HAP-1 (cell line): ENCODE measurements at places on chromosomes 13 and 19.
A peak's percentile ranks its signal among the peaks of the same experiment; 100 is the strongest.

- DNase-seq: no peak
Observed at GRCh38 chr19:33066543-33066942, 1.9 kb upstream of the RHPN2 start.

DNA sequence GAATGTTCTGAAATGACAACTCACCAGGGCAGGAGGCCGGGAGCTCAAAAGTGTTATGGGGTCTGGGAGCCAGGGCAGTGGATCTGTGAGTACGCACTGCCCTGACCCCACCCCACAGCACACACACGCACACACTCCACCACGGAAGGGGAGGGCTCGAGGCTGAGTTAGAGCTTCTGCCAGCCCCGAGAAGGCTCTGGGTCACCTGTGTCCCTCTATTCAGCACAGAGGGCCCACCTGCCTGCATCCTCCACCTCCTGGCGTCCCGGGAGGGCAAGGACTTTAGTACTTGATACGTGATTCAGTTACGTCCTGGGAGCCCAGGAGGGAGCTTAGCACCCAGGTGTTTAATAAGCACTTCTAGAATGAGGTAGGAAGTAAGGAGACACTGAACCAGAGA lies 190.0 kb upstream of the GPR12 start:
- DNase-seq: no peak

DNA sequence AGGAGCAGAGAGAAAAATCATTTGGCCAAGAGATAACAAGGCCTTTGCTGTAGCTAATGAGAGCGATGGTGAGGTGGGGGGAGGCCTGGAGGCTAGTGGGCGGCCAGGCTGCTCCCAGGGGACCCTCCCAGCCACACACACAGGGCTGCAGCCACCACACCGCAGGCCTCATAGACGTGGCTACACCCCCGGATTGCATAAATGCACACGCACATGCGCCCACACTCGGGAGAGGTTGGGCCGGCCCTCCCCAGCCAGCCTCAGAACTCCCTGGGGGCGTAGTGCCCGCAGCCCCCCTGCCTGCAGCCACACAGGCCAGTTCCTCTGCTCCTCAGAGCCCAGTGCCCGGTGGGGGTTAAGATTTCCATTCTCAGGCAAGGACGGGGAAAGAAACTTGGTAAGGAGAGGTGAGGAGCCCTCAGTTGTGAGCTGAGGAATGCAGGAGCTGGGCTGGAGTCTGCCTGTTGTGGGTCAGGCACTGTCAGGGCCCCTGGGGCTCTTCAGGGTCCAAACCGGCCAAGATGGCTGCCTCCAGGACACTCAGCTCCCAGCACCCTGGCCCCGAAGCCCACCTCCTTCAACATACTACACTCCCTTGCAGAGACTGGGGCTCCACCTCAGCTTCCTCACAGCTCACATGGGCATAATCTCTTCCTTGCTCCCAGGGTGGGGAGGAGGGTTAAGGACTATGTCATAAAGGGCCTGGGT lies 8.0 kb downstream of the PTH2 start:
- no peak for DNase-seq

GRCh38 chr13:24693862-24694471 lies 13.8 kb downstream of the ATP12A start:
- DNase-seq: peak; percentile 77

GRCh38 chr19:45819769-45820168 lies 4.7 kb upstream of the RSPH6A start:
- no peak for DNase-seq

DNA sequence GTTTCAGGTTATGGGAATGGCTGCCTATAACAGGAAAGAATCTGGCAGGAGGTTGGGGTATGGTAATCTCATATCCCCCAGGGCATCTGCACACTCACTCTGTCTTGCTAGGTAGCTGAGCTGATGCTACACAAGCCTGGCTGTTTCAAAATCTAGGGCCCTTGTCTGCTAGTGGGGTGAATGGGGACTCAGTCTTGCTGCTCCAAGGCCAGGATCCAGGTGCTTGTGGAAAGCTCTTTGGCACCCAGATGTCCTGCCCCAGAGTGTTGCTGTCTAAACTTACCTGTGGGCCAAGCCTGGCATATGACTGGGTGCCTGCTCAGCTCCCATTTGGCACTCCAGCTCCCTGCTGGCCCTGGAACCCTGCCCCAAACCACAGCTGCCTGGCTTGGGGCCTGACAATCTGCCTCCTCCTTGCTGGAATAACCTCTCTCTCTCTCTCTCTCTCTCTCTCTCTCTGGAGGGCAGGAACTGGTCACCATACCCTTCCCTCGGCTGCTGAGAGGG lies 158.1 kb upstream of the TSC22D1 start:
- DNase-seq: no peak

DNA sequence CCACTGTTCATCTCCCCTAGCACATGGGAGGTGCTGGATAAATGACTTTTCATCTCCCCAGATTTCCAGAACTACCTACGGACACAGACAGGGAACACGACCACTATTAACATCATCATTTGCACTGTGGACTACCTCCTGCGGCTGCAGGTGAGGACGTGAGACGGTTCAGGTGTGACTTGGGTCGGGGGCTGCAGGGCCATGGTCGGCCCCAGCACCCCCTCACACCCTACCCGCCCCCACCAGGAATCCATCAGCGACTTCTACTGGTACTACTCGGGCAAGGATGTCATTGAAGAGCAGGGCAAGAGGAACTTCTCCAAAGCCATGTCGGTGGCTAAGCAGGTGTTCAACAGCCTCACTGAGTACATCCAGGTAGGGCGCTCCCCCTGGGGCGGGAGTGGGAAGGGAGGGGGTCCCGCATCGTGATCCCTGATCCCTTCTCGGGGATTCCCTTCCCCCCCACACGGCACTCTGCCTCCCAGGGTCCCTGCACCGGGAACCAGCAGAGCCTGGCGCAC lies 74.4 kb downstream of the MAP4K1 start:
- DNase-seq: no peak

- no peak for DNase-seq
Observed at GRCh38 chr13:27176470-27177410, 5.1 kb upstream of the USP12 start.

GRCh38 chr19:10544242-10544752 lies 593 bp downstream of the ATG4D start:
- DNase-seq: no peak

- no peak for DNase-seq
Observed at GRCh38 chr19:31114585-31114984, 234.7 kb downstream of the TSHZ3 start.

- DNase-seq: peak; percentile 84
Observed at GRCh38 chr13:110615322-110616102, at the start of gene NAXD. TSS of gene NAXD (plus strand) at chr13:110615545. CDS start at chr13:110615602, 57 bp downstream.

- DNase-seq: no peak
Observed at GRCh38 chr13:25232937-25233515, 54.3 kb downstream of the MTMR6 start.

DNA sequence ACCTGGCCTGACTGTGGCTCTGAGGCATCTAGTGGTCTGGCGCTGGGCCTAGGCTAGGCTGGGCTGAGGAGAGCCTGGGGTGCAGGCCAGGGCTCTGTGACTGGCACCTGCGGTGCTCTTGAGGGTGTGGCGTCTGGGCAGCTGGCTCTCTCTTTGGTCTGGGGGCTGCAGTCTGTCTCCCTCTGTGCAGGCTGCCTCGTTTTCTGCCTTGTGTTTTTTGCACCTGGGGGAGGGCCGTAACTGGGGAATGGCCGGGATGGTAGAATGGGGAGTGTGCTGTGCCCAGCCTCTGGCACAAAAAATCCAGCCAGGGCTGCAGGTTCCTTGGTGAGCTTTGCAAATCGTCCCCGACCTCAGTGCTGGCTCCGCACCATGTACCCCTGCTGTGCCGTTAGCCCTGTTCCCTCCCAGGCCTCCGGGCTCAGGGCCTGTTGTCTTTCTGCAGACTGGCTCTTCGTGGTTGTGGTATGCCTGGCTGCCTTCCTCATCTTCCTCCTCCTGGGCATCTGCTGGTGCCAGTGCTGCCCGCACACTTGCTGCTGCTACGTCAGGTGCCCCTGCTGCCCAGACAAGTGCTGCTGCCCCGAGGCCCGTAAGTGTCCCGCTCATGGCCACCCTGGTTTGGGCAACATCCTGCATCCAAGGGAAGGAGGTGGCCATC lies 6.5 kb upstream of the USF2 start:
- DNase-seq: peak; percentile 7

GRCh38 chr19:29715701-29716581 lies 880 bp upstream of the C19orf12 start:
- DNase-seq: no peak

- peak; percentile 20 for DNase-seq
Observed at GRCh38 chr13:45683701-45684100, 18.4 kb upstream of the CBY2 start.

GRCh38 chr13:106369091-106369490 lies 166.4 kb downstream of the EFNB2 start:
- no peak for DNase-seq

DNA sequence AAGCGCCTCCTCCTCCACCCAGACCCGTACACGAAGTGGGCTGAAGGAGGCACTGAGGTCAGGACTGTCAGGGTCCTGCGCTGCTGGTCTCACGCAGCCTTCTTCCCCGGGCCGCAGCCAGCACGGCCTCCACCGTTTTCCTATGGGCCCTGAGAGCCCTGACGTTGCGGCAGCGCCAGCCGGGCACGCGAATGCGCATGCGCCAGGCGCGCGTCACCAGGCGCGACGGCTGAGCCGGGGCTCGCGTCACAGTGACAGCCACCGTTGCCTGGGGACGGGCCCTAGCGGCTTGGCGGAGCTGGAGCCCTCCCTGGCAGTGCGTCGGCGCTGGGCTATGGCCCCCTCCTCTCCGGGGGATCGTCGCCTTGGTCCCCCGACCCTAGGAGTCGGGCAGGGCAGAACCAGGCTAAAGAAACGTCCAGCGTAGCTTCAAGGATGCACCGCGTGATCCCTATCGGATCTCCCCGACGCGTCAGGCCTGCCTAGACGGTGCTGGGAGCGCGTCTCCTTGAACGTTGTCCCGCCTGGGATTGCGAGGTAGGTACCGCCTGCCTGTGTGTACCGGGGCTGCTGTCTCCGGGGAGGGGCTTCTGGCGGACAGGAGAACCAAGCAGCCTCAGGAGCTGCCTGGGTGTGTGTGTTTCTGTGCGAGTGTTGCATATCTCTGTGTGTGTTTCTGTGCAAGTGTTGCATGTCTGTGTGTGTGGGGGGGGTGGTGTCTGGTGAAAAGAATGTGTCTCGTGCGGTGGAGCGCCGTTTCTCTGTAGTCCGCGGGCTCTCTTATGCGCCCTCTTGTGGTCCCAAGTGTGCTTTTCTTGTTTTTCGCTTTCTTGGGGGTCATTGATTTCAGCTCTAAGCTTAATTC lies 43.2 kb downstream of the ZNF571 start:
- no peak for DNase-seq

- DNase-seq: no peak
Observed at GRCh38 chr19:39737351-39737750, 478 bp downstream of the CLC start.

- DNase-seq: no peak
Observed at GRCh38 chr19:50418176-50419021, at the start of gene SPIB. TSS of gene SPIB (plus strand) at chr19:50418938. CDS start at chr19:50418963, 25 bp downstream.

- peak; percentile 23 for DNase-seq
Observed at GRCh38 chr19:55082020-55082851, 6.6 kb downstream of the EPS8L1 start.

DNA sequence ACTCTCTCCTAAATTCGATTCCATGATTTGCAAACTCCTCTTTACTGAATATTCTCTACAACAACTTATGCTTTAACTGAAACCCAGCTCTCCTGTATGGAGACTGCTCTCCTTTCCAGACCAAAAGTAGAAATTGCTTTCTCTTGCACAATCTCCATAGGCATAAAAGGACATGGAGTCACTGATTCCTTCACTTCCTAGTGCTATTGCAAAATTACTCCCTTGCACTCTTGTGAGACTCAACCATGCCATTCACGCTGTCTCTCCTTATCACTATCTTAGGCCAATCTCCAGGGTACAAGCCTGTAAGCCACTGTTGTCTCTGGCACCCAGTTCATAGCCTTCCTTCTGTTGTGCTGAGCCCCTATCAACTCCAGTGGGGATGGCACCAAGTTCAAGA lies 30.6 kb downstream of the SERPINE3 start:
- no peak for DNase-seq

- DNase-seq: no peak
Observed at GRCh38 chr13:60612593-60612992, 215.6 kb downstream of the TDRD3 start.

GRCh38 chr19:22332924-22333323 lies 46.7 kb downstream of the ZNF729 start:
- no peak for DNase-seq
